ENCODE measurements at places on chromosomes 12 and 14.

DNA sequence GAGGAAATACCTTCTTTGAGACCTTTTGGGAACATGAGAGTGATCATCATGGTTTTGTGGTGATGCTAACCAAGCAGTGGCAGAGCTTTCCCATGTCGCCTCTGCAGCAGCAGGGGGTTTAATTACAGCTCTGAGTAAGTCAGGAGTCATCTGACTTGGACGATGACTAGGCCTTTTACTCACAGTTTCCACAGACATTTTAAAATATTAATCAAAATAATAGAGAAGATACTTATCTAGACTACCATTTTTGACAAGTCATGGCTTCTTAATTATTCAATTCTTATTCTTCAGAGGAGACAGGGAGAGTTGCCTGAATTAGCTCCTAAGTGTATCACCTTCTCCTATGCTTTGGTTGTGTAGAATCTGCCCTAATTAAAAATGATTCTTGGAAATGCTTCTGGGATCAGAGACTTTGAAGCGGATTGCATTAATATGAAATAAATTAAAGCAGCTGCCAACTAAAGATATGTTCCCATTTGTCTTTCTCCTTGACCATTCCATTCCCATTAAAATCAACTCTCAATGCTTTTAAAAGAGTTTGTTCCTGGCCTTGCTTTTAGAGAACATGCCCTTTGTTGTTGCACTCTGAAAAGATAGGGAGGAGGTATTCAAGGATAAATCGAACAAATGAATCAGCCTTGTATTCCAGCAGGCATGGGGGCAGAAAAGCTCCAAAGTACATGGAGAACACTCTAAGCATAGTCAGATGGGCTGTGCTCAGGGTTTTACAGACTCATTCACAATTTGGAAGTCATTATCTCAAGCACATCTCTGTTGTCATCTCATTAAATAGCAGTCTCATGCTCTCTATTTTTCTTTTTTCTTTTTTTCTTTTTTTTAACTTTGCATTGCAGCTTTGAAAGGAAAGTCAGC, 7.7 kb upstream of the IFNG-AS1 start:
- DNase-seq = no peak

DNA sequence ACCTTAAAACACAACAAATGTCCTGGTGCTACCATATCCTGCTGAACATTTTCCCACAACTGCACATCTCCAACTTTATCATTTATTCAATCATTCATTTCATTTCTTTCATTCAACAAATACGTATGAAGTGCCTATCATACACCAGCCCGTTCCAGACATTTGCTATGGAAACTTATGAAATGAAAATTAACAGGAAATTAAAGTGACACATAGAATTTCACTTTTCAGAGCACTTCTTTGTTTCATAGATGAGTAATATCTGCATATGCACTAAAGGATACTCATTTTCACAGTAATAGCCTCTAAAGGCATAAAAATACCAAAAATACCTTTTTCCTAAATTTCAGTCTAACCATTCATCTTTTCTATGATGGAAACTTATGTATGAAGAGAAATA, 12.6 kb downstream of the CNIH1 start:
- no peak for DNase-seq

- no peak for DNase-seq
Measured at GRCh38 chr12:1517734-1518525, 76.5 kb downstream of the FBXL14 start.

DNA sequence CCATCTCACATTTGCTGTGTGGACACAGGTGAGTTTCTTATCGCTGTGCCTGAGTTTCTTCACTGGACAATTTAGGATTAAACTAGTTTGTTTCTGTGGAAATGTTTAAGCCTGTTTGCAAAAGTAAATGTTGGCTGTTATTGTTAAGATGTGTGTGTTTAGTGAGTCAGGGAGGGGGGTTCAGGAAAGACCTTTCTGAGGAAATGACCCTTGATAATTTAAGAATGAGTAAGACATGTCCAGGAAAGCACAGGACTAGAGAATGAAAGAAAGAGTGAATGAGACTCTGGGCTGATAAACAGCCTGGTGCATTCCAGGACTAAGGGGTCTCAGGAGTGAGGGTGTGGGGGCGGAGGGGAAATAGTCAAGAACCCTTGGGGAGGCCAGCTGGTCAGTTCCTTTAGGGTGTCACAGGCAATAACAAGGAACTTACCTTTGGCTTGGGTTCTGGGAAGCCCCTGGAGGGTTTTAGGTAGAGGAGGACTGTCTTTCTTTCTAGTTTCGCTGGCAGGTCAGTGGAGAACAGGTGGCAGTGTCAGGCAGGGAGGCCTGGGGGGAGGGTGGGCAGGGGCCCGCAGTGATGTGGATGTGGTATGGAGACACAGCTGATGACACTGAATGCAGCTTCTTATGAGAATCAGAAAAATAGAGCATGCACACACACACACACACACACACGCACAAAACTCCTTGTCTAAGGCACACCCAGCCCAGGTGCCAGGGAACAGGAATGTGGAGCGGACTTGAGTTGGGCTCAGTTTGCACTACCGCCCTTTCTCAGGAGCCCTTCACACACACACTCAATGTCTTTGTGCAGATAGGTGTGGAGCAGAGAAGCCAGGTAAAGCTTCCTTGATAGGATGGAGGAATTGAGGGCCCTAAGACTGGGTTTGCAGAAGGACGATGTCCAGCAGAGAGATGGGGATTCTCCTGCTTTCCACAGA, 1005.5 kb downstream of the VRK1 start:
- no peak for DNase-seq

- DNase-seq = peak; percentile 83
Measured at GRCh38 chr12:120496413-120497340, 764 bp downstream of the DYNLL1 start.

DNA sequence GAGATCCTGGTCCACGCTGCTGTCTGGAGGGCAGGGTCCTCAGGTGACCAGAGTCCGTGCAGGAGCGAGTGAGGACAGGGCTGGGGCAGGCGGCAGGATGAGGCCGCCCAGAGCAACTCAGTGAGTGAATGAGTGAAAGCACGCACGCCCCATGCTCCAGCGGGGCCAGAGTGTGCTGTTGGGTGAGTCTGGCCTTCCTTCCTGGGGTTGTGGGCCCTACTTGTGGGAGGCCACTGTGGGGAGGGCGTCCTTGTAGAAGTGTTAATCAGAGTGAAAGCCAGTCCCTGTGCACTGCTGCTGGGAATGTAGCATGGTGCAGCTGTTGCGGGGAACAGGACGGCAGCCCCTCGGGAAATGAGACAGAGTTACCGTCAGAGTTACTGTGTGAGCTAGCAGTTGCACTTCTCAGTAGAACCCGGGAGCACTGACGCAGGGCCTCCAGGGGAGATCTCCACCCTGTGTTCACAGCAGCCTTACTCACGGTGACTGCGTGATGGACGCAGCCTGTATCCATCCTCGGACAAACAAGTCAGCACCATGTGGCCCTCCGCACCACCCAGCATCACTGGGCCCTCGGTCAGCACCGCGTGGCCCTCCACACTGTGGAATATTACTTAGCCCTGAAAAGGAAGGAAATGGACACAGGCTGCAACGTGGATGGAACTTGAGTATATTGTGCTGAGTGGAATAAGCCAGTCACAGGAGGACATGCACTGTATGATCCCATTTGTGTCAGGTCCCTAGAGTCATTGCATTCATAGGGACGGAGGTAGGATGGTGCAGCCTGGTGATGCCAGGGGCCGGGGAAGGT, 22.1 kb downstream of the PACS2 start:
- DNase-seq = no peak

- DNase-seq = no peak
Measured at GRCh38 chr12:99600388-99600787, 47.2 kb upstream of the GARIN6 start.

DNA sequence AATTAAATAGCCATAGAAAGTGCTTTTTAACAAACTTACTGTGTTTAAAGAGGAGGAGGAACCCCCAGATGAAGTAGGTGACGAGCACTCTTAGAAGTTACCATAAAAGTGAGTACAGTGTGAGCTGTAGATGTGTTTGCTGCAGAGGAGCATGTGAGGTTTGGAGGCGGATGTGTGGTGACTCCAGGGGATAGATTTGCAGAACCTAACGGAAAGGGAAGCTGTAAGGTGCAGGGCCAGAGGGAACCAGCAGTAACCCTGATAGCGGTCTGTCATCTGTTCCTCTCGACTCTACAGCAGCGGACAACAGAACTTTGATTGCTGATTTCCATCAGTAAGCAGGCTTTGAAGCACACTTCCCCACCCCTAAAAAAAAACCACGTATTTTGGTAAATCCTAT, 5.2 kb downstream of the CALM1 start:
- peak; percentile 54 for DNase-seq

DNA sequence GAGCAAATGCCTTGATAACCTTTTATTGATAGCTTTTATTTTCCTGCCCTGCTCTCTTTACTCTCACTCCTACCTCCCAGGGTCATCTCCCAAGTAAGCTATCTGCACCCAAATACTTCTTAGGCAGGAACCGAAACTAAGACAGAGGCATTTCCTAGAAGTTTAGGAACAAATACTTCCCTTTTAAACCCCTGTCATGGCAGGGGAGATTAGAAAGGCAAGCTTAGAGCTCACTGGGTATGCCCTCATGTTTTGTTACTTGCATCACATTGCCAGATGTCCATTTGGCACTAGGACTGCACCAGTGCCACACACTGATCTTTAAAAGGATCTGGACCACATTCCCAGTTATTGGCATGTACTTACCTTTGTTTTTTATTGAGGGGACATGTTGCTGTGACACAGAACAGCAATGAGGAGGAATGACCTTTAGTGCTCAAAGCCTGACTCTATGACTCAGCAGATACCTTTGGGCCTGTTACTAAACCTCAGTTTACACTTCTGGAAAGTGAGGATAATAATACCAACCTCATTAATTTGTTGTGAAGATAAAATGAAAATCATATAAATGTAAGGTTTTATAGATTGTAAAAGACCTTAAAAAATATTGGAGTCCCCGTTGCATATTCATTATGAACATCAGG, 40.9 kb upstream of the MBIP start:
- no peak for DNase-seq

GRCh38 chr14:92236243-92236900, 86.6 kb upstream of the SLC24A4 start:
- DNase-seq = no peak

DNA sequence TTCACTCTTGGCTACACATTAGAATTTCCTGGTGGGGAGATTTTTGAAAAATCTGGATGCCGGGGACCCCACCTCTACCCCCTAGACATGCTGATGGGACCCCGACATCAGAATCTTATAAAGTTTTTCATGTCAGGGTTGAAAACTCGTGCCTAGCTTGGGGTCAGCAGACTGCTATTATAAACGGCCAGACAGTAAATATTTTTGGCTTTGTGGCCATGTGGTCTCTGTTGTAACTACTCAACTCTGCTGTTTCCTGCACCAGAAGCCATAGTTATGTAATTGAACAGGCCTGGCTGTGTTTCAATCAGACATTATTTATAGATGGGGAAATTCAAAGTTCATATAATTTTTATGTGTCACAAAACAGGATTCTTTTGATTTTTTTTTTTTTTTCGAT, 41.6 kb downstream of the ACACB start:
- no peak for DNase-seq

- DNase-seq = no peak
Measured at GRCh38 chr12:68420225-68421010, 88.3 kb upstream of the MDM1 start.

DNA sequence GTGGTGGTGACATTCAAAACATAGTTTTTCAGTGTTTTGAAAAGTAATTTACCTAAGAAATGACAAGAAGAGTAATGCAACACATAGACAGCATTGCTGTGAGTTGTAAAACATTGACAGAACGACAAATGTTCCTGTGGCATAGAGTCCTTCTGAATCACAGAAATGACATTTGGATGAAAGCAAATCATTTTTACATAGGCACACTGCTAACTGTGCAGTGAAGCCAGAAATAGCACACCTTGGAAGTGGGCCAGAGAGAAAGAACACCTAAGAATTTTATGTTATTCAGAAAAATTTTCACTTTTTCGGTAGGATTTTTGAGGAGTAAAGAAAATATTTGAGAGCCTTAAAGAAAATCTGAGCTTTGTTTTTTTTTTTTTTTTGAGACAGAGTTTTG, 100.6 kb downstream of the ANO4 start:
- DNase-seq = no peak

Measured in hematopoietic multipotent progenitor cell treated with erythropoietin and hydrocortisone succinate and interleukin-3 and kit ligand, for 6 days (in vitro differentiated cells).